ENCODE measurements at places on chromosomes 7 and 10.

DNA sequence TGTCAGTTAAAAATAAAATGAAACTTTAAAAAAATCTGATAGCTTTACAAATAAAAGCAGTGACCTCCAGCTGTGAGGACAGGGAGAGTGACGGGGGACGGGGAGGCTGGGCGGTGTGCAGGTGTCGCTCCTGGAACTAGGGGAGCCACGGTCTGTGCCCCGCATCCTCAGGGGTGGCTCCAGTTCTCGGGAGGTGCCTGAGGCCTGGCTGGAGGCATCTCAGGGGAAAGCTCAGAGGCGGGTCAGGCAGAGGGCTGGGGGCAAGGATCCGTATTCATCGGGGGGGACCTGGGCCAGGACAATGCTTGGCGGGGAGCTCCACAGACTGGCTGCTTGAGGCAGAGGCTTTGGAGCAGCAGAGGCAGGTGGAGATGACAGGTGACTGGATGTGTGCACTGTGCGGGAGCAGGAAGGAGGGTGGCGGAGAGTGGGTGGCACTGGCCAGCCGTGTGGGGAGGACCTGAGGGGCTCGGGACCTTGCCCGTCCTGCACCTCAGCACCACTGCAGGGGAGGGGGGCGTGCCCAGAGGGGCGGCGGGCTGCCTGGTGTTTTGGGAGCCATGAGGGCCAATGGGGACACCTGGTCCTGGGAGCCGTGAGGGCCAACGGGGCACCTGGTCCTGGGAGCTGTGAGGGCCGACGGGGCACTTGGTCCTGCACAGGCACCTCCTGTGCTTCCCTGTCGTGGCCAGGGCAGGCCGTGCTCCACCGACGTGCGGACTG, 13.2 kb downstream of the PWWP2B start:
- DNase-seq, result no peak

GRCh38 chr7:36396150-36396549, 6.5 kb downstream of the ANLN start:
- no peak for DNase-seq

- no peak for DNase-seq
Measured at GRCh38 chr7:151481650-151482505, 37.8 kb downstream of the RHEB start.

DNA sequence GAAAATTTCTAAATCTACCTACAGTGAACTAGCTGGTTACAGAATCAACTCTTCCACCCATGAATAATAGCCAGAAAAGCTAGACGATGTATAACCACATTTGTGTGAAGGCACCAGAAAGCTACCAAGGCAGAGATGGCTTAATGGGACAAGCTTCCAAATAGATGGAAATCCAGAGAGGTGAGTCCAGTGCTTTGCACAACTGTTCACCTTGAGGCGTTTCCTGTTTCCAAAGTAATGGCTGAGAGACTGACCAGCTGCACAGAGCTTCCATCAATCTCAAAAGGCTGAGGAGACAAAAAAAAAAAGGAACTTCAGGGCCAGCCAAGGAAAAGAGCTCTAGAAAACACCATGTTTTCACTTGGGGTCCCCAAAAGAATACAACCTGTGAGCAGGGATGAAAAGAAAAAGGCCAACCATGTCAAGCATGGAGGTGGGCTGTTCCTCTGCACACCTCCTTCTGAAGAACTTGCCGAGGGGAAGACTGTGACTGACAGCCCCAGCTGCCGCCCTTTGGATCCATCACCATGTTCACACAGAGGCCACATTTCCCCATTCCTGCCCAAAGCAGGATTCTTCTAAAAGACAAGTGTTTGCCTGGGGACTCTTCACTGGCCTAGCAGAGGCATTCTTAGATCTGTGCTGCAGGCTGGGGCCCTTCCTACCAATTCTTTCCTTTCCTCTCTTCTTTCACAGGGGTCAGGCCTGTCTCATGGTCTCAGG, 72.9 kb downstream of the ARHGAP21 start:
- no peak for DNase-seq

DNA sequence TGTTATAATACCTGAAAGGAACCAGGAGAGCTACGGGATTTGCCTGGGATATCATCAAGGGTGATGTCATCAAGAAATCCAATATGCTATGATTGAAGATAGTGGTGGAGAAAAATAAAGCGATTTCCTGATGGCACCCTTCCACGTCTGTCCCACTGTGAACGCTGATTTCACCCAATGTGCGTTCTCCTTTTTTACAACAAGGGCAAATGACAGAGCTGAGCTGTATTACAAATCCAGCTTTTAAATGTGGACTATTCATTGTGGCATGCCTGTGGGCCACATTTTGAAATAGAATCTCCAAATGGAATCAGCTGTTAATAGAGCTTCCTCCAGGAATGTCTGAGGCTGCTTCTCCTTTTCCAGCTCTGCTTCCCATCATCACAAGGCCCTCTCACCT, 23.3 kb downstream of the SLC13A4 start:
- no peak for DNase-seq

DNA sequence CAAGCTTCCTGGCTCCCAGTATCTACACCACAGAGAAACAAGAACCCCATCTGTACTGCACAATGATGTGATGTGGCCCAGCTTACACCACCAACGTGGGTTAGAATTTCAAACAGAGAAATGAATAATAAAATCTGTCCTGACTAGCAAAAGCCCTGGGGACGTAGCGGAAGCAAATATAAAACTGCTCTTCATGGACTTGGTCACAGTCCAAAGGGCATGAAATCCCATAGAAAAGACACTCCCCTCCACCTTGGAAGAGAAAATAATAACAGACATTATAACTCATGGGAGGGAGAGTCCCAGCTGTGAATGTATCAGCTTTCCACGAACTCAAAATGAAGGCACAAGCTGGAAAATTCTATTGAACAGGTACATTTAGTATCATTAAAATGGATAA, 205.3 kb upstream of the GALNT17 start:
- DNase-seq, result no peak

DNA sequence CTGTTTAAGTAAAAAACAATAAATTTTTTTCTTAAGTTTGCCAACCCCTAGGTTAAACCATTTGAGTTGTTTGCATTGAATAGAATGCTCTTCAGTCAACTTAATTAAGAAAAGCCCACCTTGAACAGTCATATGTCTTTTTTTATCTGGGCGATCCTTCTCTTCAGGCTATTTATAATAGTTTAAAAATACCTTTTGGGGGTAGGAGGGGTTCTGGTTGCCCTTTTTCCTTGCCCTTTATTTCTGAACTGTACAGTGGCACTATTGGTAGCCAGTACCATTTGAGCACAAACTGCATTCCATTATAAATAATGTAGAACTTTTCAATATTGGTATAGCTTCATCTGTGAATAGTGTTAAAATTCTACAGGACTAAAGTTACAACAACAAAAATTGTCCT, 13.1 kb downstream of the CALU start:
- DNase-seq, result no peak

GRCh38 chr7:51340029-51340838, 23.6 kb upstream of the COBL start:
- no peak for DNase-seq

DNA sequence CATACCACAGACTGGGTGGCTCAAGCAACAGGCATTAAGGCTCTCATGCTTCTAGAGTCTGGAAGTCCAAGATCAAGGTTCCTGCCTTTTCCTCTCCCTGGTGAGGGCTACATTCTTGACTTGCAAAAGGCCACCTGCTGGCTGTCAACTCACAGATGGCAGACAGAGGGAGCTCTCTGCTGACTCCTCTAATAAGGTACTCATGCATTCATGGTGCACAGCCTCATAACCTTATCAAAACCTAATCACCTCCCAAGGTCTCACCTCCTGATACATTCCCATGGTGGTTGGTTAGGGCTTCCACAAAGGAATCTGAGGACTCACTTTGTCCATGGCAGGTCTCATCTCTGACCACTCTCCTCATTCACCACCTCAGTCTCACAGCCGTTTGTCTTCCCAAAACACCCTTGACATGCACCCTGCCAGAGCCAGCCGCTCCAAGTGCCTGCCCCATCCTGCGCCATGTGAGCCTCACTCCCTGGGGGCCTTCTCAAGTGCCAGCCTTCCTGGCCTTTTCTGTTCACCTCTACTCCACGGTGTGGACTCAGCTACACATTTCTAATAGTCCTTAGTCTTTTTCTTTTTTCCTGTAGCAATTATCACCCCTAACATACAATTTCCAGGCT, 400.3 kb upstream of the ADARB2 start:
- peak; percentile 8 for DNase-seq

GRCh38 chr7:16204953-16205352, 216.4 kb downstream of the CRPPA start:
- DNase-seq, result no peak

DNA sequence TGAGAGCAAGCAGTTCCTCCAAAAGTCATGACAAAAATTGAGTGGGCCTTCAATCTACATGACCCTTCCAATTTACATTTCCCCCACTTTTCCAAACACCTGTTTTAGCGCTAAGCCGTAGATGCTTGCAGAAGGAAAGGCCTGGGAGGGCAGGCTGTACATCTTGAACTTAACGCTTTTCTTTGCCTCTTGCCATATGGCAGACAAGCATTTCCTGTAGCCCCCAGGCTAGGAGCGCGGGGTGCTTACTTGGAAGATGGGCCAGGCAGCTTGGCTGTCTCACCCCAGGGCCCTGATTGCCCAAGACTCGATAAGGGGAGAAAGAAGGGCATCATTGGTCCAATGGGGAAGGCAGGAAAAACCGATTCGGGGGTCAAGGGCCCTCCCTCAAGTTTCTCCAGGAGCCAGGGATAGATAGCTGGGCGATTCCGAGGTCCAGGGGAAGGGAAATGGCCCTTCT, 1.8 kb downstream of the HOXA10 start:
- DNase-seq, result no peak

DNA sequence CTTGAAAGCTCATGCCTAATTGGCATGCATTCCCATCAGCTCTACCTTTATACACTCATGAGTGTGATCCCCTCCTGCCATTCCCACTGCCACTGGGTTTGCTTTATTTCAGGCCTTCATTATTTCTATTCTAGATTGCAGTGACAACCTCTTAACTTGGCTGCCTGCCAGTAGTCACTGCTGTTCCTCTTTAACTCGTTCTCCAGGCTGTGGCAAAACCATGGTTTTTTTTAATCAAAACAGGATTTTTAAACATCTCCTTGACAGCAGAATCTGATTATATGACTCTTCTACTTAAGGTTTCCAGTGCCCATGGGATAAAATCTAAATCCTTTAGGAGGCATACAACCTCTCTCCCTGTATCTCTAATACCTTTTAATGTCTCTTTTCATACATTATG, 223.7 kb upstream of the PCDH15 start:
- no peak for DNase-seq

DNA sequence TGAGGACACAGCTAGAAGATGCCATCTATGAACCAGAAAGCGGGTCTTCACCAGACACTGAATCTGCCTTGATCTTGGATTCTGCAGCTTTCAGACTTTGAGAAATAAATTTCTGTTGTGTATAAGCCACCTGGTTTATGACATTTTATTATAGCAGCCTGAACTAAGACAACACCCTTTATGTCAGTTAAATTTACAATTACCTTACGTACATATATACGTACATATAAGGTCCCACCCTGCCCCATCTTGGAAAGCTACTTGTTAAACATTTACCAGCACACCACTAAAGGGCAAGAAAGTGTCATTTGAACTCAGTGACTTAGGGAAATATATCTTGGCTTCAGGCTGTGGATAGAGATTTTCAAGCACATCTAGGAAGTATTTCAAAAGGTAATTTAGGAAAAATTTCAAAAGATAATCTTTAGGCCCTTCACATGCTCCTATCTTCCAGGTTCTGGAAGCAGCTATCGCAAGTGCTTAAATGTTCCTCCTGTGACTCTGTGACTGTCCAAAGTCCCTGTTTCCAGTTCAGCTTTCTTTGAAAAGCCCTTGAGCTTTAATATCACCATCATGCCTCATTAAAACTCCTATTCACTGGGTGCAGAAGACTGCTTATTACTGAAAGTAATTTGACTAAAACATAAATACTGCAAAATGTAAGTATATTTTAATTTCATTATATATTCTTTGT, 9.6 kb upstream of the SRI start:
- DNase-seq, result no peak

DNA sequence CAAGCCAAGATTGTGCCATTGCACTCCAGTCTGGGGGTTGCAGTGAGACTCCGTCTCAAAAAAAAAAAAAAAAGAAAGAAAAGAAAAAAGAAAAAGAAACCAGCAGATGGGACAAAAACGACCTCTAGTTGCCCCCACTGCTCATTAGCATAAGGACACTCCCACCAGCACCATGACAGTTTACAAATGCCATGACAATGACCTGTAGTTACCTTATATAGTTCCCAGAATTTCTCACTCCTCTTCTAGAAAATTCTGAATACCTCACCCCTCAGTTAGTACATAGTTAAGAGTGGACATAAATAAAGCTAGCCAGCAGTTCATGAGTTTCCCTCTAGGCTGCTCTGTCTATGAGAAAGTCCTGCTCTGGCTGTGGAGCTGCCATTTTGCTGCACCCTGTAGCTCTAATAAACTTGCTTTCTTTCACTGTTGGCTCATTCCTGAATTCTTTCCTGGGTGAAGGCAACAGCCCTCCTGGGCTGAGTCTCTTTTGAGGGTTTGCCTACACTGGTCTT, 276.8 kb upstream of the AKR1E2 start:
- DNase-seq, result no peak

DNA sequence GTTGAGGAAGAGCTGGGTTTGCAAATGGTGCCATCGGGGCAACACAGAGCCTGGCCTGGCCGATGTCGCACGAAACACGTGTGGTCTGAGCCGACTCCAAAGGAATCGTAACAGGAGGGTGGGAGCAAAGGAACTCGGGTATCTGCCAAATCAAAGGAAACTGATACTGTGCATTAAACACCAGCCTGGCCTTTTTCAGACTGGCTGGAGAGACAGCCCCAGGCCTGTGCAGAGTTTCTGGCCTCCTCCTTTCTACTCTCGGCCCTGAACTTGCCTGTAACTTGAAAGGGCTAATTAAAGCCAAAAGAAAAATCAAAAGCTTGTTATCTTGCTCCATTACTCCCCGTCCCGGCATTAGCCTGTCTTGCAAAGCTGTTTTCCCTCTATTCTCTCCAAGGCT, 71.4 kb downstream of the PLXNA4 start:
- DNase-seq, result no peak

DNA sequence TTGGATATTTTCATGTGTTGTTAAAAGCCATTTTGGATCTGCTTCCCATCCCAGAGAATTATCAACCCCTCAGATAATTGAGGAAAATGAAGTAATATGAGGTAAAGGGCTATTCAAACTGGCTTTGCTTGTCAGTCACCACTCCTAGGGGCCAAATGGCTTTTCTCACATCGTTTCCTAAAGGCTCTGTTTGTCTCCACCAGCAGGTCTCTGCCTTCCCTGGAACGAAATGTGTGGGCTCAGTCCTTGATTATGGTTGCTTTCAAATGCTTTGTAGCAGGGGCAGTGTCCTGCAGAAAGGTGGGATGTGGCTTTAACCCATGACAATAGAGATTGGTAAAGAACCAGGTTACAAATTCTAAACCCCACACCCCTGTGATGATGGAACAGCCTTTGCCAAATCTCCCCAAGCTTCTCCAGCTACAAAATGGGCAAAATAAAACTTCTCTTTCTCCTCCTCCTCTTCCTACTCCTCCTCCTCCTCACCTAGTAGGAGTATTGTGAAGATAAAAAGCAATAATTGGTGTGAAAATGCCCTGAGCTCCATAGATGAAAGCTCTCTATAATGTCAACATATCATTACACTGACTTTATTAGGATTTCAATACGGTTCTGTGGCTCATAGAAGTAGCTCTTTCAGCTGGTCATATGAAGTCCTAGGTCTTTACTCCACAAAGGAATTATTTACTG, 127.6 kb downstream of the CHN2 start:
- DNase-seq, result no peak

- no peak for DNase-seq
Measured at GRCh38 chr10:129808092-129808983, 155.7 kb downstream of the EBF3 start.

GRCh38 chr10:10891124-10892082, 126.3 kb upstream of the CELF2 start:
- DNase-seq, result no peak

- DNase-seq, result no peak
Measured at GRCh38 chr10:24446739-24447138, 237.8 kb downstream of the KIAA1217 start.

Measured in HepG2 (cell line).